ENCODE measurements at places on chromosomes 12 and 14.

DNA sequence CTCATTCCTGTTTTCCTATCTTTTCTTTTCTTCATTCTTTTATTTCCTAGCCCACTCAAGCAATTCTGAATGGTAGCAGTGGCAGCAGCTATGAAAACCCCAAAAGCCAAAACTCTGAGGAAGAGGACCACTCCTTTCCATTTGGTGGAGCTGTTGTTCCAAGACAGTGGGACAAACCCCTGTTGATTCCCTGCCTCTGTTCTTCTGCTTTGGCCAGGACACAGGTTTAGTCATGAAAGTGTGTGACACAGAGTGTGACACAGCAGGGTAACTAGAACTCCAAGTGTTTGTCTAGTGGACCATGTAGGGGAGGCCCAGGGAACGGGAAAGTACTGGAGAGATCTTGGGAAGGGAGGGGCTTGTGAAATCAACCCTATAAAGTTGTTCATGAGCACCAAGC is 71.1 kb downstream of the PTCSC3 start:
- peak; percentile 25 for DNase-seq

DNA sequence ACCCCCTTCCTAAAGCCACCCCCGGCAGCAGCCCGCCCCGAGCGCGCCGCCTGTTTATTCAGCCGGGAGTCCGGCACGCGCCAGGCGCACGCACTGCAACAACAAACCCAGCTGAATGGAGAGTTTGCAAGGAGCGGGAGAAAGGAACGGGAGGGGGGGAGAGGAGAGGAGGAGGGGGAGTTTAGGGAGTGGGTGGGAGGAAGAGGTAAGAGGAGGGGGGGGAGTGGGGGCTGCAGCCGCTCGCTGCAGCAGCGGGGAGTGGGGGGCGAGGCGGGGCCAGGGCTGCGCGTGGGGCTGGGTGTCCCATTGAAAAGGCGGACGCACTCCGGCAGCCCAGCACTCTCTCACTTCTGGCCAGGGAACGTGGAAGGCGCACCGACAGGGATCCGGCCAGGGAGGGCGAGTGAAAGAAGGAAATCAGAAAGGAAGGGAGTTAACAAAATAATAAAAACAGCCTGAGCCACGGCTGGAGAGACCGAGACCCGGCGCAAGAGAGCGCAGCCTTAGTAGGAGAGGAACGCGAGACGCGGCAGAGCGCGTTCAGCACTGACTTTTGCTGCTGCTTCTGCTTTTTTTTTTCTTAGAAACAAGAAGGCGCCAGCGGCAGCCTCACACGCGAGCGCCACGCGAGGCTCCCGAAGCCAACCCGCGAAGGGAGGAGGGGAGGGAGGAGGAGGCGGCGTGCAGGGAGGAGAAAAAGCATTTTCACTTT is at the start of gene ASCL1:
ASCL1 (plus strand) TSS at position 336 of the 712 bp plus-strand sequence. CDS start 571 bp downstream, outside the sequence.
- DNase-seq: no peak

DNA sequence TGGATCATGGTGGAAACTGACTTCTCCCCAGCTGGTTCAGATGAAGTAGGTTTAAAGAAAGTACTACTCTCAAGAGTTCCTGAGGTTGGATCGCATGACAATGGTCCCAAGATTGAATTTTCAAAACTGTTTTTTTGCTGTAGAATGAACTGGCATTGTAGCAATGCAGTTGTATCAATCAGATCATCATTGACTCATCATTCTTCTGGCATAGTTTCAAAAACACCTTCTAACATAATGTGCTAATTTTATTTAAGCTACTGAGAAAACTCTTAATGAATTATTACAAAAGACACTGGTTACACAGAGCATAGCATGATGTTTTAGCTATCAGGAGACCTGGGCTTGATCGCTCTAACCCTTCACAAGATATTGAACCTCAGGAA is 384.5 kb upstream of the DCN start:
- DNase-seq: no peak

DNA sequence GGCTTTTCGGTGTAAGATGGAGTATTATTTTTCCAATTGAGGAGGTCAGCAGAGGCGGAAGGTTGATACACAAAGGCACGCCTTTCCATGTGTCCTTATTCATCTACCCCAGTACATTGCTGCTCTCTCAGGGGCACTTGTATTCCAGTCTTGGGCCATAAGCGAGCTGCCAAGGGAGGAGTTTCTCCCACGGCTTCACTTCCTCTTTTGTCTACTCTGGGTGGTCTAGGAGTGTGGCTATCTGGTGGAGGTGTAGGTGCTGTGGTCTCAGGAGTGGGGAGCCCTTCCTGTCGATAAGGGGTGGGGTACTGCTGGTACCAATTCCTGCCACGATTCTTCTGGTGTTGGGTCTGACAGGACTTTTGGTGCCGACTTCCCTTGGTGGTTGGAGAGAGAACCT is 73.4 kb downstream of the GAS2L3 start:
- DNase-seq: no peak

- DNase-seq: no peak
Measured at GRCh38 chr12:101854747-101855146, 22.6 kb upstream of the DRAM1 start.

DNA sequence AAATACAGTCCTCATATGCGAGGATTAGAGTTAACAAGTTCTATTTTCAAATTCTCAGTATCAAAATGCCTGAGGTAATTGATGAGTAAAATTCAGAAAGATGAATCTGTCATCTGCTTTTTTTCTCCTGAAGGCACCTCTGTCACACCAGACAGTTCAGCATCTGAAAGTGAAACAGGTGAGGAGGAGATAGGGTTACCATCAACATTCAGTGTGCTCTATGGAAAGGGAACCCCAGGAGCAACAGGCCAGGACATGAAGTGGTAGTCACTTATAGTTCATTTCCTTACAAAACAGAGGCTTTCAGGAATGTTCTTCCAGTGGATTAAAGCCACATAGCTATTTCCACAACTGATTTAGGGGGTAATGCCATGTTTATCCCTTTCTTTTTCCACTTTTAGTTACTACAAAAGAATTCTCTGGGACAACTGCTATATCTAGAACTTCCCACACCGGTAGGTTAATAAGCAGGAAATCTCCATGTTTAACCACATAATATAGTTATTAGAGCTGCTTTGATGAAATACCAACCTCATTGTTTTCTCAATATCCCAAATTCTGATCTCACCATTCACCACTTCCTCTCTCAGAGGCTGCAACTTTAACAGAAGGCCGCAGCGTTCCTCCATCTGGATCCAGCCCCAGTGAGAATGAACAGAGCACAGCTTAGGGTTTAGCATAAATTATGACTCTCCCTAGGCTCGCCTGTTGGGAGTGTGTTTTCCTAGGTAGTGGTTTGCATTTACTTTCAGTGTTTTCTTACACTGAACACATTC is 177.0 kb upstream of the CNTN1 start:
- DNase-seq: no peak

DNA sequence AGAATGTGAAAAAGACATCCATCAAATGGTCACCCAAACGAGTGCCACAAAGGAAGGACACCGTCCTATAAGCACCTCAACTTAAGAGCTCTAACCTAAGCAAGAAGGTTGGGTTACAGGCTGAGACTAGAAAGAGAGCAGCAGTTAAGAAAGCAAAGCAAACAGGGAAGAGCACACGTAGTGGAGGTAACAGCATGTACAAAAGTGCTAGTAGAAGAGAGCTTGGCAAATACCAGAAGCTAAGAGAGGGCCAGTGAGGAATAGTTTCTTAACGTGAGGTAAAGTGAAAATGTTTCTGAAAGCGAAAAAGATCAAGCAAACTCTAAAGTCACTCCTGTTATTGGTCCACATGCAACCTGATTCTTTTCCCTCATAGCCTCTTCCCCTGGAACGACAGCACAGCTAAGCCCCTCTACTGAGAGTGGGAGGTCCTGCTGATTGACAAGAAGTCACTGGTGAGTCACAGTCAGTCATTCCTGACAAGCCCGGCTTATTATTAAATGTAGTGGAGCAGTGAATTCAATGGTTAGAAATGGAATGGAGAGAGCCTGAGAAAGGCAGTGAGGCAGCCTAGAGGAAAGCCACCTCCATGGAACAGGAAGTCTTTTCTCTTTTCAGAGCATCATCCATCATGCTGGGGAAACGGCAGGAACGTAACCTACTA is 204.4 kb downstream of the SLC25A21 start:
- no peak for DNase-seq

DNA sequence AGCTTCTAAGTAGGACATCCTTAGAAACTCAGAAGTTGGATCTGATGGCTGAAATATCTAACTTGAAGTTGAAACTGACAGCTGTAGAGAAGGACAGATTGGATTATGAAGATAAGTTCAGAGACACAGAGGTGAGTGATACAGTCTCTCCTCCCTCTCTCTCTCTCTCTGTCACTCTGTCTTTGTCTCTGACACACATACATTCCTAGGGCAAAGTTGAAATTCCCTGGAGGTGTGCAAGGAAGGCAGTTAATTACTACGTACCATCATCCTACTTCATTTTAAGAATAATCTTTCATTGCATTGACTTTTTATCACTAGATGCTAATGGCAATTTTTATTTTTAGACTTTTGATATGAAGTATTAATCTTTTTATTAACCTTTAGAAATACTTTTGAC is 46.2 kb upstream of the REP15 start:
- no peak for DNase-seq

- no peak for DNase-seq
Measured at GRCh38 chr12:40864891-40865290, 172.7 kb downstream of the CNTN1 start.

DNA sequence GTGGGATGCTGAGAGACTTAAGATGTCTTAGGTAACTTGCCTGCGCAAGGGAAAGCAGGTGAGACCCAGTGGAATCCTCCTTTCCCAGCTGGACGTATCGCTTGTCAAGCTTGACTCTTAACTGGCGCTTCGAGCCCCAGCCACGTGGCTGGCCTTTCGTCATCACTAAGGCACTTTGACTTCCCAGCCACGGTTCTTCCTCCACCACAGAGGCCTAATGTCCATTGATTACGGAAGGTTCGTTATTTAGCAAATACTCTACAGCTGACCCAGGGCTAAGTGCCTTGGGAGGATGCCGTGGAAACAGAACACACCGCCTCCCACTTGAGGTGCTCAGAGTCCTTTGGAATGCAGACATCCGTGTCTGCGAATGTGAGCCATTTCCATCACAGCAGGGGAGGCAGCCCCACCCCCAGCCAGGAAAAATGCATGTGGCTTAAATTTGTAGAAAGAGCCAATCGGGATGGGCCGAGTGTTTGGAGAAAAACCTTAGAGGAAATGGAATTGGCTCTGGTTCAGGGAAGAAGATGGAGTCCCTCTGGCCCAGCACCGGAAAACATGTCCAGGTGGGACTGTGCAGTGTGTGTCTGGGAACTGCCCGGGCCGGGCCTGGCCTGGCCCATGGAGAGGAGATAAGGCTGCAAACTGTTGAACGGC is 115.7 kb downstream of the PLXNC1 start:
- peak; percentile 83 for DNase-seq

DNA sequence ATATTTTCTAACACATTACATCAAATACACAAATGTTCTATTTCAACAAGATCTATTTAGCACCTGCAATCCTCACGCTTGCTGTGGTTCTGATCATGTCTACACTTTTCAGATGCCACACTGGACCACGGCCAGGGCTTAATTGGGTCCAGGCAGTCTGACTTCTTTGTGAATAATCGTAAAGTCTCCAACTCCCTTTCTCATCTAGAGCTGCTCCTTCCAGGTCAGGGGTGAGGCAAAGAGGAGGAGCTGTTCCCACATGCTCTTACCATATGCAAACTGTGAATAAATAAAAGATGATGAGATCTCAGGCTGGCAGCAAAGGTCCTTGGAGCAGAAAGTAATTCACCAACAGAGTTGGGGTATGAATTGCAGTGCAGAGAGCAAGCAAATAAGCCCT is 316.6 kb downstream of the GLT1D1 start:
- no peak for DNase-seq

DNA sequence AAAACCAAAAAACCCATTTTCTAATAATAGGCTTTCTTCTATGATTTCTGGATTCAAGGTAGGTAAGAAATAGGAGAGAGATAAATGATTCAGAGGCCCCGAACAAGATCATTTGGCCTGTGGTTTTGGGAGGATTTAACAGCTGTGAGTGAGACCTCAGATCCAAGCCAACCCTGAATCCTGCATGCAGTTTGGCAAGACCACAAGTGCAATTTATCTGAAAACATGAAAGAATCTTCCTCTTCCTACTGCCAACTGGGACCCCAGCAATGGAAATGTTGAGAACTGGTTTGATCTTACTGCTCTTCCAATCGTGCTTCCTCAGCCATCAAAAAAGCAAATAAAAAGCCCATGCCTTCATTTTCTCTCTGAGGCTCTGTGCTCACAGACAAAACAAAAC is 519.7 kb upstream of the TBX3 start:
- DNase-seq: no peak

- DNase-seq: no peak
Measured at GRCh38 chr12:116918464-116918863, 7.7 kb downstream of the FBXW8 start.

GRCh38 chr12:76153616-76154015 is 69.1 kb upstream of the NAP1L1 start:
- DNase-seq: no peak

DNA sequence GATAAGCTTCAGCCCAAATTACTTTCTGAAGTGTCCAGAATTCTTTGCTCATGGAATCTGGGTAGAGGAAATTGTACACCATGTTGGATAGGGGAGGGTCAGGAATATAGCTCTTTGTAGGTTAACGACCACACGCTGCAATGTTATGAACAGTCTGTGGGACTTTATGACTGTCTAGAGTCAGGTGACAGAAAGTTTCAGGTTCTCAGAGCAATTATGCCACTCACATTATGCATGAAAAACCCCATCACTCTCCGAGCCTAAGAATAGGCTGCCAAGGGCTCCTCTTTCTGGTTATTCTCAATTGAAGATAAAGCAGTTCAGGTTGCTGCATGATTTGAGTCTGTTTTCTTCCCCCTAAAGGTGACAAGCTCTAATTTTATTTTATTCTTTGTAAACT is 430.9 kb downstream of the ATP23 start:
- DNase-seq: no peak

GRCh38 chr12:120230326-120230973 is 29.5 kb upstream of the RPLP0 start:
- peak; percentile 98 for DNase-seq

GRCh38 chr14:106845286-106846087 is 1319.1 kb downstream of the TMEM121 start:
- no peak for DNase-seq

GRCh38 chr14:20559461-20559904 is 1.4 kb downstream of the RNASE9 start:
- DNase-seq: peak; percentile 27

- DNase-seq: no peak
Measured at GRCh38 chr12:130421896-130422295, 84.2 kb downstream of the PIWIL1 start.

- DNase-seq: no peak
Measured at GRCh38 chr12:30251546-30251945, 444.1 kb downstream of the IPO8 start.

GRCh38 chr12:126493366-126494108 is 1428.3 kb downstream of the AACS start:
- DNase-seq: no peak
